H9 (cell line): ENCODE measurements at places on chromosomes 6 and 20. TPM values are rescaled to one million over a fixed set of nuclear protein-coding genes. Genes with fewer than 3 reads are reported as not detected.

DNA sequence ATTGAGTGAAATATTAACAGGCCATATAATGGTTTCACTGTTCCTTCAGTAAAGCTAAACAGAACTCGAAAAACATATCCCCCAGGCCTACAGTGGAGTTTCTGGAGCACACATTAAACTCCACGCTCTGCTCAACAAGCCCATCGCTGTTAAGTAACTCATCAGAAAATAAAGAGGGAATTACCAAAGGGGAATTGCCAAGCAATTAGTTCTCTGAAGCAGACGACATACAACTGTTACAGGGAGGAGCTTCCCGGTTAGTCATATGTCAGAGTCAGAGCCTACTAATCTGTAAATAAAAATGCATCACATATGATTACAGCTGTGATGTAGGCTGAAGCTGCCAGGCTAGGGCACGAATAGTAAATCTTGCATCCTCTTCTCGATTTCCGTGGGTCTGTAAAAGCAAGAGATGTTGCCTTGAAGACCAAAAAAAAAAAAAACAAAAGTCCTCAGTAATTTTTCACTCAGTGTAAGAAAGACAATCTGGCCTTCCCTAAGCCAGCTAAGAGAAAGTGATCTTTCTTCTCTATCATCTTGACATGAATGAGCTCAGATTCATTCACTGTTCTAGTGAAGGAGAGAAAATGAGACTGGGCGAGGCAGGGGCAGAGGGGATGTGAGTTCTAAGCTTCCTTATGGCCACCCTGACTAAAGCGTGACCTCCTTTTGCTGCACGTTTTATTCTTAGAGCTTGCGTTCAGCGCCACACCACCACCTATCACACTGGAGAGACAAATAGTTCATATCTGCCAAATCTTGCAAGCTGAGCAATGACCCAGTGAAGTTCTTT lies 13.8 kb downstream of the ATXN1 start:
- no peaks in the 10 kb centered on the region for H3K27me3 ChIP-seq
- H3K27ac ChIP-seq = no peak overlapping the region
- H3K36me3 ChIP-seq = no peaks in the 10 kb centered on the region
- no peak for DNase-seq
- H3K4me3 ChIP-seq = no peak overlapping the region
- peaks cover 2% of the 10 kb centered on the region for H3K4me1 ChIP-seq

DNA sequence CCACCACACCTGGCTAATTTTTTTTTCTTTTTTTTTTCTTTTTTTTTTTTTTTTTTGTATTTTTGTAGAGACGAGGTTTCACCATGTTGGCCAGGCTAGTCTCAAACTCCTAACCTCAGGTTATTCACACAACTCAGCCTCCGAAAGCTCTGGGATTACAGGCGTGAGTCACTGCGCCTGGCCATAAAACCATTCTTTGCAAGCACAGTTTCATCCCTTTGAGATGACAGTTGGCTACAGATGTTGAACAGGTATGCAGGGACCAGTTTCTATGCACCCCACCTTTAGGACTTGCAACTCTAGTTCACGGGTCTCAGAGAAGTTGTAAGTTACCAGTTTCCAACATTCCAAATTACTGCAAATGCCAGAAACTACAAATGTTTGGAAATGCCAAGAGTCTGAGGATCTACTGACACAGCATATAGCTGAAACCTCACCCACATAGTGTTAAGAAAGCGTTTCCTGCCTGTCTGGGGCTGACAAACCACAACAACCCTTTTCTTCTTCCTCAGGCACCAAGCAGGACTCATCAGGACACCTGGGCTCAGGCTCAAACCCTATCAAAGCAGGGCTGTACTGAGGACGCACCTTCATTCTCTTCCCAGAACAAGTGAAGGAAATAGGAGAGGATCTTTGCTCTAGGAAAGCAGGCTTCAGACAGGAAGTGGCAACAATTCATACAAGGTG lies 22.9 kb downstream of the ARHGAP18 start:
- no peaks in the 10 kb centered on the region for H3K27me3 ChIP-seq
- peaks cover 3% of the 10 kb centered on the region; the same call in 1 of the 2 replicates for H3K4me1 ChIP-seq
- no peak overlapping the region for H3K27ac ChIP-seq
- no peak for DNase-seq

DNA sequence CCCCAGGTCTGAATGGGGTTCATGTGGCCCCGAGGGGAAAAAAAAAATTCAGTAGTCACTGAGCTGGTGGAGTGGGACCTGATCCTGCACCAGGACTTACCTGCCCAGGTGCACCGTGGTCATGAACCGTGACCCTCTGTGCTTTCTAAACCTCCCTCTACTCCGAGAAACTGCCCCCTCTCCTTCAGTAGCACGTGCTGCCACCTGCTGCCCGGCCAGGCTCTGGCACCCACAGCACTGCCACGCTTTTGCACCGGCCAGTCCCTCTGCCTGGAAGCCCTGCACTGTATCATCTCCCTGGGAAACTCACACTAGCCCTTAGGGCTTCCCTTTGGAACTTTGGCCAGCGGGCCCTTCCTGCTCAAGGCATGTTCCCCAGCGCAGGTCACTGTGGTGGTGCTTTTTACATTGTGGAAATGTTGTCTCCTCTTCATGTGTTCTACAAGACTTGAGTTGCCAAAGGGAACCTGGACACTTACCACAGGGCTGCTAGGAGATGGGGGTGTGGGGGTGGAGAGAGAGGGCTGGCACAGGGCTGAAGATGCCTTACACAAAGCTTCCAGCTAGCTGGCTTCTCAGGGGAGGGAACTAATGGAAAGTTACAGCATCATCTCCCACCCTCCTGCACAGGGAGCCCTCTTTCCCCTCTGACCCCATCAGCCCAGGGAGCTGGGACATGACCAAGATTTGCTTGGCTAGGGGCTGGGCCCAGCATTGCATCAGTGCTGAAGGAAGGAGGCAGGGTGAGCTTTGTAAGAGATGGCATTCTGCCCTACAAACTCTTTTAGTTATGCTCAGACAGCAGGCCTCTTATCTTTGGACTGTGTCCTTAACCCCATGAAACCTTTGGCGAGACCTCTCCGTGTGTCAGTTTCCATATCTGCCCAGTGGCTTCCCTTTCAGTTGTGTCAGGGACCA lies 2.5 kb upstream of the PTPRT start:
- H3K27ac ChIP-seq = no peak overlapping the region
- H3K36me3 ChIP-seq = no peaks in the 10 kb centered on the region
- H3K27me3 ChIP-seq = peaks cover 27% of the 10 kb centered on the region

GRCh38 chr20:61251529-61252393 lies at the start of gene CDH4:
Gene CDH4, plus strand, starts transcription at chr20:61252261.
- no peak within 1 kb of the TSS for H3K27ac ChIP-seq
- peaks cover 28% of the 10 kb centered on the region for H3K27me3 ChIP-seq
- peaks cover 1% of the 10 kb centered on the region; the same call in 1 of the 3 replicates for H3K36me3 ChIP-seq
- peak within 1 kb of the TSS; percentile 57 for H3K4me3 ChIP-seq
- peaks cover 4% of the 10 kb centered on the region; the same call in 1 of the 2 replicates for H3K4me1 ChIP-seq

The C20orf144 gene
- total RNA-seq = 0.24 and 0.26 TPM in 2 replicates

The SLC44A4 gene
- 3.3 and 3.8 TPM in 2 replicates for total RNA-seq
